GM23248 (cell line): ENCODE measurements at places on chromosomes 11 and 22.

DNA sequence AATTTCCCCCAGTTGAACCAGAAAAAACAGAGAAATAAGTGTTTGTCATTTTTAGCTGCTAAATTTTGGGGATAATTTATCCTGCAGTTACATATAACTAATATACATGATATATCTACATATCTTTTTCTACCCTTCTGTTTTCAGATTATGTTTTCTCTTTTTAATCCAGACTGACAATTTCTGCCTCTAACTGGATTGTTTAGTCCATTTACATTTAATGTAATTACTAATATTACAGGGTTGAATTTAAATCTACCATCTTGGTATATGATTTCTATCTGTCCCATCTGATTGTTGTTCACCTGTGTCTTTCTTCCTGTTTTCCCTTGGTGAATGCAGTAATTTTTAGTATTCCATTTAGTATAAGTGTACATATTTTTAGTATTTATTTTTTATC is 5.7 kb downstream of the NNMT start:
- no peaks in the 10 kb centered on the region for H3K27me3 ChIP-seq
- H3K4me1 ChIP-seq: peaks cover 32% of the 10 kb centered on the region
- H3K27ac ChIP-seq: peak overlapping the region; percentile 100
- H3K4me3 ChIP-seq: peak overlapping the region; percentile 99
- DNase-seq: no peak
- H3K36me3 ChIP-seq: peaks cover 77% of the 10 kb centered on the region

DNA sequence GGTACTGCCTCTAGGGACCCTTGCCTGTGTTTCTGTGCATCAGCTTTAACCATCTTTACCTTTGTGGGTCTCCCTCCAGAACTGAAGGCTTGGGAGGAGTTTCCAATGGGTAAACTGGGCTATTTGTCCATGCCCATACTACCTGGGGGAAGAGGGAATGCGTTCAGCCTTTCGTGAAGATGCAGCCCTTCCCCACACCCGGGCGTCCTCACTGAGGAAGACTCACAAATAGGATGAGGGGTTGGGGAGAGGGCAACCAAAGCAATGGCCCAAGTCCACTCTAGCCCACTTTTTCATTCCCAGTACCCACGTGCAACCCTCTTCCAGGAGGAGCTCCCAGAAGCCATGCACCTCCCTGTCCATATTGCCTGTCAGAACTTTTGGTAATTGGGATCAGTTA is 61.8 kb upstream of the ADA2 start:
- no peak overlapping the region for H3K27ac ChIP-seq
- H3K36me3 ChIP-seq: no peaks in the 10 kb centered on the region
- H3K4me3 ChIP-seq: no peak overlapping the region
- no peak for DNase-seq
- H3K4me1 ChIP-seq: no peaks in the 10 kb centered on the region

DNA sequence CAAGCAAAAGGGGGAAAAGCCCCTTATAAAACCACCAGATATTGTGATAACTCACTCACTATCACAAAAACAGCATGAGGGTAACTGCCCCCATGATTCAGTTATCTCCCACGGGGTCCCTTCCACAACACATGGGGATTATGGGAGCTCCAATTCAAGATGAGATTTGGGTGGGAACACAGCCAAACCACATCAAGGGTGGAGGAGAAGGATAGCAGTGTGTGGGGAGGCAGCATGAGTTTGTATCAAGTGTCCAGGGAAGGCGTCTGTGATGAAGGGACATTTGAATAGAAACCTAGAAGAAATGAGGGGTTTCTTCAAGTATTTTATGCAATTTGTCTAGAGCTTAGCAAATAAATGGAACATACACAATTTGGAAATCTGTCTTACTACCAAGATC is 98.2 kb downstream of the SLC1A2 start:
- no peak overlapping the region for H3K27ac ChIP-seq
- H3K36me3 ChIP-seq: no peaks in the 10 kb centered on the region
- H3K4me1 ChIP-seq: peaks cover 49% of the 10 kb centered on the region
- no peak overlapping the region for H3K4me3 ChIP-seq
- no peaks in the 10 kb centered on the region for H3K27me3 ChIP-seq

GRCh38 chr22:30079952-30080533 is at the start of gene HORMAD2:
TSS of gene HORMAD2 (plus strand) at chr22:30080464. CDS start at chr22:30093953, 13,489 bp downstream.
- H3K27ac ChIP-seq: no peak within 1 kb of the TSS
- peak; percentile 50 for DNase-seq
- H3K27me3 ChIP-seq: peaks cover 22% of the 10 kb centered on the region
- H3K4me1 ChIP-seq: no peaks in the 10 kb centered on the region
- H3K4me3 ChIP-seq: peak within 1 kb of the TSS; percentile 39; the same call in 1 of the 2 replicates

DNA sequence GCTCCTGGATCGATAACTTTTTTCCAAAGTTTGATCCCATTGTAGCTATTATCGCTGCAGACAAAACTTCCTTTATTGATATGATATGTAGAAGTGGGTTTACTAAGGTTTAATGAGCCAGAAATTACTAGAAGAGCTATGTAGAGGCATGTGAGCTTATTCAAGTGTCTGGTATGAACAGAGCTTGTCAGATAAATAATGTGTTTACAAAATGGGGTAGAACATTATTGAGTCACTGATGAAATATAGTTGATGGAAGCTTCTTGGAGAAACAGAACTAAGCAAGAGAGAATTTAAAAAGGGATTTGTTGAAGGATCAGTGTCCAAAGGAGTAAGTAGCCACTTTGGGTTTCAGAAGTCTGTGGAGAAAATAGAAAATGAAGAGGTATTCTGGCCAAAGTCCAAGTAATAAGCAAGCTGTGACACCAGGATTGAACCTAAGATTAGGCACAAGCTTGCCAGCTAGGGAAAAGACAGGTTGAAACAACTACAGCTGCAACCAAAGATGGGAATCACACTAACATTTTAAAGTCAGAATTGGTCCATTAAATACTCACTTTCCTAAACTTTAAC is 104.3 kb downstream of the MAML2 start:
- peaks cover 74% of the 10 kb centered on the region for H3K4me1 ChIP-seq
- peak; percentile 58 for DNase-seq
- H3K36me3 ChIP-seq: no peaks in the 10 kb centered on the region
- no peak overlapping the region for H3K4me3 ChIP-seq

DNA sequence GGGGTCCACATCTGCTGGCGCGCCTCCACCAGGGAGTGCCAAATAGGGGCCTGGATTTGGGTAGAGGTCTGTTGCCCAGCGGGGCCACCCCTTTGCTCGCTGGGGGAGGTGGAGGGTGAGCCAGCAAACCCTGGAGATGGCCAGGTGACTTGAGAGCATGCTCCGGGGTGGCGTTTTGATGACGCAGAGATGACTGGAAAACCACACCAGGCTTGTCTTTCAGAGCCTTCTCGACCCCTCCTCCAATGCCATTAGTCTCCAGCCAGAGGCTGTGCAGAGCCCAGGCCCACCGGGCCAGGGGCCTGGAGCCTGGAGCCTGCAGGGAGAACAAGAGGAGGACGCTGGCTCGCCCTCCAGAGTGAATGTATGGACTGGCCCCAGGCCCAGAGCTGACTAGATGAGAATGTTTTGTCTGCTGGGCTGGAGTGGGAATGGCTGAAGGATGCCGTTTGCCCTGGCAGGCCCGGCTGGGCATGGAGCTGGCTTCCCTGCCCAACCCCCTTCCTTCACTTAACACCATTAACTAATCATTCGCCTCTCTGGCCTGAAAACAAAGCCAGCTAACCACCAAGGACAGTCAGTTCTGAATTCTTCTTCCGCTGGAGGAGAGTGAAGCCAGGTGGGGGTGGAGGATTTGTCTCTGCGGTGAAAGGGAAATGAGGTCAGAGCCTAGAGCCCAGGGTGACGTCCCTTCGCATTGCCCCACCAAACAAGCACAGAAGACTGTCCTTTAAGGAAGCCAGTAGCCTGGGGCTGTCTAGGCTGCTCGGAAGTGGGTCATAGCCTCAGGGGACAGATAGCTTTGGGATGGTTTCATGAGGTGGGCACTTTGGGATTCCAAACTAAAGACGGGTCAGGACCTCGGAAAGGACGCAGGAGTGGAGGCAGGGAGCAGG is 1.6 kb upstream of the MCAM start:
- no peaks in the 10 kb centered on the region for H3K36me3 ChIP-seq
- peak; percentile 84 for DNase-seq
- H3K4me3 ChIP-seq: no peak overlapping the region

DNA sequence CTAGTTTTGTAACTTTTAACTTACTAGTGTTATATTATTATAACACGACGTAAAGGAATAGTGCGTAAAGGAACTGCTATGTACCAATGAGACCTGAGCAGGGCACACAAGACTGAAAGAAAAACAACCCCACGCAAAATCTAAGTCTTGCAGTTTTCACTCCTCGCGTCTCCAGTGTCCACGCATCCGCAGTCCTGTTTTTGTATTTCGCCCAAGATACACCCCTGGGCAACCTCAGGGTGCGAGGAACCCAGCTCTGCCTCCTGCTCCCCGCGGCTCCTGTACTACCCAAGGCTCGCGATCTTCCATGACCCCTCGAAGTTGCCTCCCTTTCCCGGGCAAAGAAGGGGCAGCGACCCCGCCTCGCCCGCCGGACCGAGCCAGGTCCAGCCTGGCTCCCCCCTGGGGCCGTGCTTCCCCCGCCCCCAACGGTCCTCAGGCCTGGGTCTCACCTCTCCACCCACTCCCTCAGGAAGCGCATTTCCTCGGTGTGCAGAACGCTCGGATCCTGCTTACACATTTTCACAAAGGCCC is 393 bp downstream of the ST13 start:
- no peaks in the 10 kb centered on the region for H3K27me3 ChIP-seq
- peaks cover 46% of the 10 kb centered on the region for H3K4me1 ChIP-seq
- H3K27ac ChIP-seq: peak overlapping the region; percentile 99
- H3K4me3 ChIP-seq: peak overlapping the region; percentile 100
- peak; percentile 69 for DNase-seq
